IPS DF 19.7 (cell line): ENCODE measurements at places on chromosomes 1 and 21.

- DNase-seq: no peak
These were observed 95.9 kb downstream of the USP25 start for GRCh38 chr21:15825700-15826099.

- DNase-seq: no peak
These were observed 66.0 kb downstream of the GNG12 start for GRCh38 chr1:67767103-67767782.

DNA sequence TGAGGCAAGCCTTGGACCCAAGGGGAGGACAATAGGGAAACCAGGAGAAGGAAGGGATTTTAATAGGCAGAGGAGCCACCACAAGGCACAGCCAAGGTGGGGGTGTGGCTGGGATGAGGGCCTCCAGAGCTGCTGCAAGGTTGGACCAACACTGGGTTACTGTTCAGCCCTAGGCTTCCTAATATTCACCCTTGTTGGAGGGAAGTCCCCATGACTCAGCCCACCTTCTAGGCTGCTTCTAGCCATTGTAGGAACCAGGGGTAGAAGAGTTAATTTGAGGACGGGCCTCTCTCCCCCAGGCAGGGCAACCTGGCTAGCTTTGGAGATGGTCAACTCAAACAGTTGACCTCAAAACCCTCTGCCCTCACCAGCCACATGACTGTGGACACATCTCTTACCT is 59.5 kb downstream of the KCNN3 start:
- DNase-seq: no peak

DNA sequence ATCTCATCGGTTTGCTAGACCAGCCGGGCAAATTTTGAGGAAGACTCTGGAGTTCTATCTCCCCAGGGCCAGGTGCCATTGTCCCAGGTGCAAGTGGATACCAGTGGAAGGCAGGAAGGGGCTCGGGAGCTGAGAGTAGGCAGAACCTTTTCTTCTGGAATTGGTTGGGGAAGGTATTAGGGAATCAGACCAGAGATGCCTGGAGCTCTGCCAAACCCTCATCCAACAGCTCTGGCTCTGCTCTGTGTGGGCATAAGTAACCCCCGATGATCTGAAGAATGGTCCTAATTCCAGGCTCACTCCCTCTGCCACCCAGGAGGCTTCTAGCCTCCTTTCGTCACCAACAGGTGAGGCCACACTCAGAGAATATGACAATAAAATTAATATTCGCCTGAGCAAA is 69.9 kb downstream of the PGBD5 start:
- DNase-seq: no peak

GRCh38 chr21:25750085-25750484 is 15.3 kb downstream of the GABPA start:
- DNase-seq: no peak

- no peak for DNase-seq
These were observed 802.8 kb upstream of the CXADR start for GRCh38 chr21:16709866-16710550.

DNA sequence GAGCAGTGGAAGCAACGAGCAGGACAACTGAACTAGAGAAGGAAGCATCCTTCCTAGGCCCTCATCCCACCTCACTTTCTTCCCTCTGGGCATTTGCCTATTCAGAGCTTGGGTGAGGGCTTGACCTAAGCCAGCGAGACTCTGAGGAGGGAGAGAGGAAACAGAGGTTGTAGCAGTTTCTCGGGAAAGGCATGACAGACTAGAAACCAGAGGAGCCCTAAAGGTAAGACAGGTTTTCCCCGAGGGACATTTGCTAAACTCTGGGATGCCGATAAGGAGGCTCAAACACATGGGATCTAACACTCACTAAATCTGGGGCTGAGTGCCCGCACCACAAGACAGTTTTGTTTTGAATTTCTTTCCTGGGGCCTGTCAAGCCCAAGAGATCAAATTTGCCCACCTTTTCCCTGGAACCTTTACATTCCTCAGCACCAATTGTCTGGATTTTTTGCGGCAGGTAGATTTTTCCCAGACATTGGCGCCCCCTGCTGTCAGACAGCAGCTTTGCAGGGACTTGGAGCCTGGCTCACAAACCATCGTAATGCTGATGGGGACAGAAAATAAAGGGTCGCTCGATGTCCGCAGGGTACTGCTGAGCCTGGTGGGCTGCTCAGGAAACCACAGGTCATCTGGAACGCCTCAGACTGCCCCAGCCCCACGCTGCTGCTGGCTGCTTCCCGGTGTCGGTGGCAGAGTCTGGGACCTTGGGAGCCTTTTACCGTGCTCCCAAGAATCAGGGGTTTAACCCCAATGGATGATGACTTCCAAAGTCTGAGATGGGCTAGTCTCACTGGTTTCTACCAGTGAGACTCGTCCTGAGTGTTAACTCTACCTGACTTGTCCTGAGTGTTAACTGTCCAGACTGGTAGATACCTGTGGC is 23.4 kb upstream of the TSPAN2 start:
- DNase-seq: no peak

GRCh38 chr1:246110343-246111219 is 396.5 kb downstream of the SMYD3 start:
- DNase-seq: no peak

DNA sequence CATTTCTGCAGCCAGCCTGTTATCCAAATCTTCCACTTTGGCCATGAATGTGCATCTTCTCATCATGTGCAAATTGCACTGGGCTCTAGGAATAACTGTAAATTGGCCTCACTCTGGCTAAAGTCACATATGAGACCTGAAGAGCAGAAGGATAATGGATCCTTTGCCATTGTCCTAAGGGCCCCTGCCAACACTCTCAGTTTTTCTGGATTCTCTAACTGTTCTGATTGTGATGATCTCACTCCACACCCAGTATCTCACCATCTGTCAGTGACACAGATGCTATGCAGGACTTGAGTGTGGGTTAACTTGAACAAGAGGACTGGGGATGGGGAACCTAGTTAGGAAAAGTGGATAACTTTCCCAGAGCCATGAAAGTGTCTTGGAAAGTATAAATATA is 8.5 kb upstream of the FYB2 start:
- no peak for DNase-seq

GRCh38 chr1:27346991-27347624 is 5.3 kb downstream of the SYTL1 start:
- no peak for DNase-seq

DNA sequence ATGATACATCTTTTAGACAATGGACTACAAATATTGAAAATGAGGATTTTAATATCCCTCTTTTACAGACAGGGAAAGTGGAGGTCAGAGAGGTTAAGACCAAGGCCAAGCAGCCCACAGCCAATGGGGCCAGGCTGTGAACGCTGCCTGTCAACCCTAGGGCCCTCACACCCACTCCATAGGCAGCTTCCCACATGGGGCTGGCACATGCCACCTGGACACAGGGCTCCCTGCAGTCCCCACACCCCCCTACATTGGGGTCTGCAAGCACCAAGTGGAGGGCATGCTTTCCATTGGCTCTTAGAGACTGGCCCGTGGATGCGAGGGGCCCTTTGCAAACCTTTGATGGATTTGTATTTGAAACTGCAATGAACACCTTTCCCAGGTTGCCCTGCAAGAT is 348.5 kb upstream of the VAMP3 start:
- no peak for DNase-seq

- DNase-seq: no peak
These were observed 52.9 kb downstream of the KCNC4 start for GRCh38 chr1:110262846-110263631.

GRCh38 chr21:25326181-25326580 is 281.1 kb downstream of the MRPL39 start:
- DNase-seq: no peak

- DNase-seq: no peak
These were observed 742.6 kb upstream of the CXADR start for GRCh38 chr21:16770266-16770665.

DNA sequence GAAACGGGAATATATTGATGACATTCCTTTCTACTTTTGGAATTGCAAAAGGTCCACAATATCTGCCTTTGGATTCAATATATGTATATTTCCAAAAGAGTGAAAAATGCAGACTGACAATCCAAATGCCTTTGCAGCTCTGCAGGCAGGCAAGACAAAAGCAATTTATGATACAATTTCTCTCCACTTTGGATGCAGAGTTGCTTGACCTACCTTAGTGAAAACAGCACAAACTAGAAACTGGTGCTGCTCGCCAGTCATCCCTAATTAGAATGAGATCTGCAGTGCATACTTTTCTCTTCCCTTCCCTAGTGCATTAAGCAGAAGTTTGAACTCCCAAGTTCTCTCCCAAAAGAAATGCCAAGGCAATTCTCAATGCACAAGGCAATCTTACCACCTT is 56.8 kb downstream of the KIAA0319L start:
- no peak for DNase-seq

GRCh38 chr1:41891199-41891896 is 27.4 kb downstream of the HIVEP3 start:
- DNase-seq: no peak

GRCh38 chr1:244394826-244395765 is 56.6 kb downstream of the ADSS2 start:
- DNase-seq: no peak

DNA sequence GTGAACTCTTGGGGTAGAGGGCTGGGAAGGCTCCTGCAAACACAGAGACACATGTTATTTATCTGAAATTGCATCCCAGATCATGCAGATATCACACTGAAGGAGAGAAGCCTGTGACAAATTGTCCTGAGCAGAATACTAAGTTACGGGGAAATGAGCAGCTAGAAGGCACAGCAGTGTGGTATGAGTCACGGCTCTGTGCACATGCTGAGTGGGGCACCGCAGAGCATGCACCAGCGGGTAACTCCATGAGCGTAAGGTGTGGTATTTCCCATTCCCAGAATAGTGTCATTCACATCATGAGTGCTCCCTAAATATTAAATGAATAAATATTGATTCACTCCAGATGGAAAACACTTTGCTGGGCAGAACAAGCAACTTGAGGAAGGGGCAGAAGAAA is 21.3 kb upstream of the FCRL2 start:
- DNase-seq: no peak

- peak; percentile 60 for DNase-seq
These were observed 21.7 kb downstream of the BTG2 start for GRCh38 chr1:203326830-203327683.

DNA sequence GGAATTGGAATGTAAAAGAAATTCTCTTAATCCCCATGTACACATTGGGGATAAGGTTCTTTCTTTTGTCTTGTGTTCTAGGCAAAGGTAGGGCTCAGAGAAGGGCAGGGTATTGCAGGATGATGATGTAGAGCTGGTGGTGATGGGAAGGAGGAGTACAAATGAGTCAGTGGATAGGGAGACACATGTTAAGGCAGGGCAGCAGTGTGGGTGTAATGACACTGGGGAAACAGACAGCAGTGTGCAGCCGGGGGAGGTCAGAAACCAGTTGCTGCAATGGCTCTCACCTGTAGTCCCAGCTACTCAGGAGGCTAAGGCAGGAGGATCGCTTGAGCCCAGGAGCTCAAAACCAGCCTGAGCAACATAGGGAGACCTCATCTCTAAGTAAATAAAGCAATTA is 5.1 kb downstream of the NLRP3 start:
- no peak for DNase-seq

DNA sequence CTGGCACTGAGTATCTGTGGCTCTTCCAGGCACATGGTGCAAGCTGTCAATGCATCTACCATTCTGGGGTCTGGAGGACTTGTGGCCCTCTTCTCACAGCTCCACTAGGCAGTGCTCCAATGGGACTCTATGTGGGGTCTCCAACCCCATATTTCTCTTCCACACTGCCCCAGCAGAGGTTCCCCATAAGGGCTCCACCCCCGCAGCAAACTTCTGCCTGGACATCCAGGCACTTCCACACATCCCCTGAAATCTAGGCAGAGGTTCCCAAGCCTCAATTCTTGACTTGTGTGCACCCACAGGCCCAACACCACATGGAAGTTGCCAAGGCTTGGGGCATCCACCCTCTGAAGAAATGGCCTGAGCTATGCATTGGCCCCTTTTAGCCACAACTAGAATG is 18.8 kb downstream of the ODF2L start:
- DNase-seq: no peak

DNA sequence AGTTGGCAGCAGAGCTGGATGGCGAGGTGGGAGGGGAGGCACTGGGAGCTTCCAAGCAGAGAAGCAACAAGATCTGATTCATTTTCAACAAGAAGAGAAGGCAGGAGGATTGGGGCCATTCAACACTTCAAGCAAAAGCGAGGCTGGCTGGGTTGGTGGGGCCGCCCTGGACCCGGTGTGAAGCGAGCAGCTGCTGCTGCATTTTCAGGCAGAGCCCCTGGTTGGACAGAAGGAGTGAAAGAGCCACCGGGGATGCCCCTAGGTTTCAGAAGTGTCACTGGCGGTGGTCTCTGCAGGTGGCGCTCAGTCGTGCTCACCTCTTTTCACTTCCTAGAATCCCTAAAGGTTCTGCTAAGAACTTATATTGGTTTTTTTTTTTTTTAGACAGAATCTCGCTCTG is 18.0 kb downstream of the SLC2A7 start:
- DNase-seq: no peak

GRCh38 chr1:159168043-159168442 is 3.4 kb upstream of the CADM3 start:
- no peak for DNase-seq

DNA sequence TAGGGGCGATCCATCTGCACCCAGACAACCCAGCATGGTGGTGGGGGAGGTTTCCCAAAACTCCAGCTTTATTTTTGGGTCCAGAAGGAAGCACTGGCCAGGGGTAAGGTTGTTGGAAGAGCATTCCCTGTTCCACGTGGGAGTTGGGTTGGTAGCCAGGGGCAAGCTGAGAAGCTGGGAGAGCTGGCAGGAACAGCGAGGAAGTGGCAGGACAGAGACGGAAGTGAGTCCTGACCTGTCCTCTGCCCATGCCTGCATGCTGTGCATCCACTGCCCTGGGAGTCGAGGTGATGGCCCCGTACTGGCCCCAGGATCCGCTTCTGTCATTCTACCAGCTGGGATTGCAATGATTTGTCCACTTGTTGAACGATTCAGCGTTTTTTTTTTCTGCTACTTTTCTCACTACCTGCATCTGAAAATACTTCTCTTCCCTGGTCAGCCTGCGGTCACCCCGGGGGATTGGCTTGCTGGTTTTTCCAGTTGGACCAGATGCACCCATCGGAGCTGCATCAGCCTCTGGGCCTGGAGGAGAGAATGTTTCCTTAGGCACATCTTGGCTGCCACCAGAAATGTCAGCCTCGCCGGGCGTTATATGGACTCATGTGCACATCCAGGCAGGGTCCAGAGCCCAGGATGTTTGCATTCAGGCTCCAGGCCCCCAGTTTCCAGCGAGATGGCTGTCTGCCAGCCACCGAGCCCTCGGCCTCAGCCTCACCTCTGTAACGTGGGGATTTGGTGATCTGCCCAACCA is 28.3 kb upstream of the TMPRSS2 start:
- DNase-seq: no peak

- DNase-seq: peak; percentile 45
These were observed 25.4 kb downstream of the PIGM start for GRCh38 chr1:160006312-160006940.
